Sciatic nerve (tissue), 2 donors: ENCODE measurements at places on chromosomes 16 and 17. TPM values are rescaled to one million over a fixed set of nuclear protein-coding genes. Genes with fewer than 3 reads are reported as not detected.

- DNase-seq, result no peak
These were observed 3.5 kb upstream of the C16orf95 start for GRCh38 chr16:87320510-87321227.

DNA sequence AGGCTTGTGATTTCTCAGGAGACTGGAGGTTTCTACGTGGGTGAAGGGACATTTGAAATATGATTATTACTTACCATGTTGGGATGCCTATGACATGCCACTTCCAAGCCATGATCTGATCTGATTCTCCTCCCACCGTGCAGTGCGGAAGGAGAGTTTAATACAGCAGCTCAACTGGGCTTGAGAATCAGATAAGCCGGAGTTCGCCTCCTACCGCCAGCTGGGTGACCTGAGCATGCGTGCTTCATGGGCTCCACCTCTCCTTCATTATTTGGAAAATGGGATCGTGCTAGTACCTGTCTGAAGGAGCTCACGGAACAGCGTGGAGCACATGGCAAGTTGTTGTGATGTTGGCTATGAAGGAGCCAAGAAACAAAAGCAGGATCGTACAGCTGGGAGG lies 12.4 kb upstream of the TIMP2 start:
- no peak for DNase-seq

- DNase-seq, result peak; percentile 93
These were observed 1.5 kb downstream of the HCFC1R1 start for GRCh38 chr16:3022208-3022683.

DNA sequence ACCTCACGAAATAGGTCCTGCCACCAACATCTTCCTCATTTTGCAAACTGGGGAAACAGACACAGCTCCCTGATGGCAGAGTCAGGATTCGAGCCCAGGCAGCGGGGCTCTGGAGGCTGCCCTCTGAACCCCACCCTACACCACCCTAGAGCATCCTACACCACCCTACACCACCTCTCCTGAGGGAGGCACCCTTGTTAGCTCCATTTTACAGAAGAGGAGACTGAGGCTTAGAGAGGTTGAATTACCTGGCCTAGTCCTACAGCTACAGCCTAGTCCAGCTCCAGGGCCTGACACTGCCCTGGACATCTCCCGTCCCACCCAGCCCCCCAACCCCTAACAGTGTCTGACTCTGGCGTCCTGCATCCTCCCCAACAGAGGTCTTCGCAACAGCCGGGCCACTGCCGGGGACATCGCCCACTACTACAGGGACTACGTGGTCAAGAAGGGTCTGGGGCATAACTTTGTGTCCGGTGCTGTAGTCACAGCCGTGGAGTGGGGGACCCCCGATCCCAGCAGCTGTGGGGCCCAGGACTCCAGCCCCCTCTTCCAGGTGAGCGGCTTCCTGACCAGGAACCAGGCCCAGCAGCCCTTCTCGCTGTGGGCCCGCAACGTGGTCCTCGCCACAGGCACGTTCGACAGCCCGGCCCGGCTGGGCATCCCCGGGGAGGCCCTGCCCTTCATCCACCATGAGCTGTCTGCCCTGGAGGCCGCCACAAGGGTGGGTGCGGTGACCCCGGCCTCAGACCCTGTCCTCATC lies 3.2 kb upstream of the NECAB2 start:
- no peak for DNase-seq

GRCh38 chr17:17061516-17061915 lies 19.3 kb downstream of the MPRIP start:
- DNase-seq, result peak; percentile 45

- no peak for DNase-seq
These were observed 19.1 kb upstream of the NETO2 start for GRCh38 chr16:47162670-47163420.

GRCh38 chr17:70115126-70115525 lies 40.1 kb downstream of the KCNJ16 start:
- no peak for DNase-seq

- DNase-seq, result no peak
These were observed 80.9 kb upstream of the TEKT1 start for GRCh38 chr17:6912110-6913051.

GRCh38 chr16:67305216-67306071 lies 21.1 kb downstream of the KCTD19 start:
- DNase-seq, result no peak

- DNase-seq, result no peak
These were observed 93.6 kb downstream of the SPACA3 start for GRCh38 chr17:33085256-33085655.

DNA sequence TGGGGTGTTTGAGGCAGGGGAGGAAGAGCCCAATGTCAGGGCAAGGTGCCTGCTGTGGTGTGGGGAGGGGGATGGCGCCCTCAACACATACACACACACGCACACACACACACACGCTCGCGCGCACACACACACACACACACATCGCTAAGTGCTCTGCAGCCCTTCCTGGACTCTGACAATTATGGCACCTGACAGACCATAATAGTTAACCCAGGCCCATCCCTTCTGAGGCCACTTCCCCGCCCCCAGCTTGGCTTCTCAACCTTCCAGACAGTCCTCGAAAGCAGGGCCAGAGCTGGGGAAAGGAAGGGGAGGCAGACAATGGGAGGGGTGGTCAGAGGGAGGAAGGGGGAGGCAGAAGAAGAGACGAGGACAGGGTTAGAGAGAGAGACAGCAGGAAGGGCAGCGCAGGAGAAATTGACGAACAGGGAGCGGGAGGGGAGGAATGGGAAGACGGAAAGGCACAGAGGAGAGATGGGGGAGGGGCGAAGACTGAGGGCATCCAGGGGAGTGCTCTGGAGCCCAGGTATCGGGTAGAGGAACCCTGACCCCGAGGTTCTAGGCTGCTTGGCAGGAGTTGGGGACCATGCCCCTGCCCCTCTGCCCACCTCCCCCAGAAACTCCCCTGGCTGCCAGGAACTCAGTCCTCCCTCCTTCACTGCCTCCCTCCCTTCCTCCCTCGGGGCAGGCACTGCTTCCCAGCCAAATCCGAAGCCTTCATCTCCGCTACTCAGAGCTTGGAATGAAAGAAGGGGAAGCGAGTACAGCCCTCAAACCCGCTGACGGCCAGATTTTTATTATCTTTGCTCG lies 4.0 kb downstream of the SRCIN1 start:
- DNase-seq, result no peak

- DNase-seq, result no peak
These were observed 14.3 kb downstream of the LITAF start for GRCh38 chr16:11572301-11572995.

- no peak for DNase-seq
These were observed 224.5 kb upstream of the CNTNAP4 start for GRCh38 chr16:76052725-76053124.

GRCh38 chr17:57612202-57613071 lies 132.7 kb downstream of the CCDC182 start:
- DNase-seq, result no peak

DNA sequence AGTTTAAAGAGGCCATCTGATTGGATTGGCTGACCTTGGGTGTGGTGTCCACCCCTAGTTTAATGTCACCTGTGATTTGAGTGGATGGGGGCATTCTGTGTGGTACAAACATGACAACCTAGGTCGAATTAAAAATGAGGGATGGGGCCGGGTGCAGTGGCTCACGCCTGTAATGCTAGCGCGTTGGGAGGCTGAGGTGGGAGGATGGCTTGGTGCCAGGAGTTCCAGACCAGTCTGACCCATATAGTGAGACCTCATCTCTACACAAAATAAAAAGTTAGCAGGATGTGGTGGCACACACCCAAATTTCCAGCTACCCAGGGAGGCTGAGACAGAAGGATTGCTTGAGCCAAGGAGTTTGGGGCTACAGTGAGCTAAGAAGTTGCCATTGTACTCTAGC lies 14.4 kb downstream of the CNTROB start:
- no peak for DNase-seq

DNA sequence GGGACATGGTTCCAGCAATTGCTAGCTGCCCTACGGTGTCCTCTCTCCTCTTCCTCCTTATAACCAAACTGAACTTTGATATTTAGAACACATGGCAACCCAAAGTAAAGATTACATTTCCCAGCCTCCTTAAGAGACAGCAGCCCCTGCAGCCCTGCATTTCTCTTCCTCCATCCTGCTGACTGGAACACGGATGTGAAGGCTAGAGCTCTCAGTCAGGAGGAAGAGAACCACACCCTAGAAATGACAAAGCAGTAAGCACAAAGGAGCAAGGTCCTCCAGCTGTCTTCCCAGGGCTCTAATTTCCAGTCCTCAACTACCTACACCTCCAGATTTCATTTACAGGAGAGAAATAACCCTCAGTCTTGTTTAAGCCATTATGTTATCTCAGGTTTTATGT lies 10.9 kb downstream of the DYNC1LI2 start:
- DNase-seq, result no peak

- DNase-seq, result no peak
These were observed 392.1 kb upstream of the SALL1 start for GRCh38 chr16:51542981-51543815.

DNA sequence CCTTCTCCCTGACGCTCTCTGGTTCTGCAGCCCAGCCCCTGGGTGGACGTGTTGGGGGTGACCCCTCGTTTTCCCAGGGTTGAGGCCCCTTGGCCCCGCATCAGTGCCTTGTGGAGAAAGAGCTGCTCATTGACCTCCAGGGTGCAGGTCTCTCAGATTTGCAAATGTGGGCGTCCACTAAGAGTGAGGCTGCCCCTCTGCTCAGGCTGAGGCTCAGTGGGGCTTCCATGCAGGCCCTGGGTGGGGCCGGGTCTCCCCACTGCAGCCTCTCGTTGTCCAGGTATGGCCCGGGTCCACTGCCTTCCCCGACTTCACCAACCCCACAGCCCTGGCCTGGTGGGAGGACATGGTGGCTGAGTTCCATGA lies 9.0 kb downstream of the GAA start:
- no peak for DNase-seq

- peak; percentile 78 for DNase-seq
These were observed 55.3 kb downstream of the WDR45B start for GRCh38 chr17:82592767-82593589.

DNA sequence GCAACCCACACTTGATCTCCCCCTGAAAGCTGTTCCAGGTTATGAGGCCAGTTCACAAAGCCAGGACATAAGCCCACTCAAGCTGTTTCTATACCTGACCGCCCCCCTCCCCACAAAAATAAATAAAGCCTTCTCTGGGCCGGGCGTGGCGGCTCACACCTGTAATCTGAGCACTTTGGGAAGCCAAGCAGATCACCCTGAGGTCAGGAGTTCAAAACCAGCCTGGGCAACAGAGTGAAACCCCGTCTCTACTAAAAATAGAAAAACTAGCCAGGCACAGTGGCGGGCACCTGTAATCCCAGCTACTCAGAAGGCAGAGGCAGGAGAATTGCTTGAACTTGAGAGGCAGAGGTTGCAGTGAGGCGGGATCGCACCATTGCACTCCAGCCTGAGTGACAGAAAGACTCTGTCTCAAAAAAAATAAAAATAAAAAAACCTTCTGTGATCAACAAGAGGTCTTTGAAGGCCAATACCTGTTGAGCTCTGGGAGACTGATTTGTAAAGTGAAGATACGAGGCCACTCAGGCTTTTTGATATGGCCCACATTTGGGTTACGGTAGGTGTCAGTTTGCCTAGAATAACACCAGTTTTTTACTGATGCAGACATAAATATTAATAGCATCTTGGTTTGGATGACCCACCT lies 2.2 kb downstream of the KDM8 start:
- no peak for DNase-seq

GRCh38 chr16:85821390-85822135 lies 22.1 kb downstream of the COX4I1 start:
- DNase-seq, result peak; percentile 88

- DNase-seq, result peak; percentile 51
These were observed 9.5 kb downstream of the TBX21 start for GRCh38 chr17:47742319-47743181.

DNA sequence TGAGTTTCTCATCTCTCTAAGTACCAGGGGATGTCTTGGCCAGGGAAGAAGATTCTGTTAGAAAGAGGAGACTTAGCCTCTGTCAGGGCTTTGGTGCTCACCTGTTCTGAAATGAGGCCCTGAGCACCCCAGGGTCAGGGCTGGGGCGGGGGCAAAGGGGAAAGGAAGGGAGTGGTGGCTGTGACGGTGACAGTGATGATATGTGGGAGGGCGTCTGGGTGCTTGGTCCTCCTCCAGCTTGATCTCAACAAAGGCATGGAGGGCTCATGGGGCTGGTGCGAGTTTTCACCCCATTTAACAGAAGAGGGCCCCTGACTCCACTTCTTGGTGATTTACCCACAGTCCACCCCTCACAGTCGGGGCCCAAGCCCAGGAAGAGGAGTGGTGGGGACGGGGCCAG lies 15.1 kb downstream of the SOX8 start:
- DNase-seq, result no peak

DNA sequence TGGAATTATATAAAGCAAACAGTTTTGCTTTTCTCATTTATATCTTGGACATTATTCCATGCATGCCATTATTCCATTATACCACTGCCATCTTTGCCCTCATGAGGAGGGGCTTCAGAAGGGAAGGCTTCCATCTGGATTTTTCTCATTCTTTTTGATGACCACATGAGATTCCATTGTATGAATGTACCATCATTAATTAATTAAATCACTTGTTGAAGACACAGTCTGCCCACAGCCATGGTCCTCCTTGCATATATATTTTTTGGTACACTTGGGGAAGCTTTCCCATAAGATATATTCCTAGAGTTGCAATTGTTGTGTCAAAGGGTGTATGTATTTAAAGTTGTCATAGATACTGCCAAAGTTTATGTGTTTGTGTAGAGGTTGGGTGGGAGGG lies 7.1 kb downstream of the ARL4D start:
- DNase-seq, result no peak

DNA sequence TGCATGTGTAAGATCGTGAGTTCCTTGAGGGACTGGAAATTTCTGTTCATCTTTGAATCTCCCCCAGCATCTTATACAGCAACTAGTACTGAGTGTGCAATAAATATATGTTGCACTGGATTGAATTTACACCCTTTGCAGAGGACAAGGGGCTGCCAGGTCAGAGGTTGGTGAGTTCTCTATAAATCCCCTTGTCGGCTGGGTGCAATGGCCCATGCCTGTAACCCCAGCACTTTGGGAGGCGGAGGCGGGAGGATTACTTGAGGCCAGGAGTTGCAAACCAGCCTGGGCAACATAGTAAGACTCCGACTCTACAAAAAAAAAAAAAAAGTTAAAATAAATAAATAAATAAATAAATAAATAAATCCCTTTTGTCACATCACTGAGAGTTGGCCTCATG lies 9.4 kb upstream of the SP6 start:
- no peak for DNase-seq

GRCh38 chr16:5615868-5616642 lies 518.5 kb upstream of the EEF2KMT start:
- DNase-seq, result peak; percentile 67

GRCh38 chr17:49197346-49197998 lies 12.9 kb downstream of the GNGT2 start:
- no peak for DNase-seq

DNA sequence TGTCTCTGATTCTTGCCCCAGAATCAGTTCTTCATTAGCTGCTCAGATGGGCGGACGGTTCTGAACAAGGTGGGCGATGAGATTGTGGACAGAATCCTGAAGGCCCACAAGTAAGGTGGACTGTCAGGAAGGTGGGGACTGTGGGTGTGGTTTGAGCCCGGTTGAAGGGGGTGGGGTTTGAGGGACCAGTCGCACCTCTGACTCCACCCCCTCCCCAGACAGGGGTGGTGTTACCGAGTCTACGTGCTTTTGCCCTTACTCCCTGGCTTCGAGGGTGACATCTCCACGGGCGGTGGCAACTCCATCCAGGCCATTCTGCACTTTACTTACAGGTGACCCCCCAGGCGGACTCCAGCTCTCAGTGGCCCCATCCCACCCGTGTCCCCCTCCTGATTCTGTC lies 11.3 kb downstream of the PLD2 start:
- no peak for DNase-seq

MPV17L gene
- 7.9 TPM for total RNA-seq

RAC3 gene
- 4.0 TPM for total RNA-seq

KRT25 gene
- total RNA-seq, result not detected

KRT20 gene
- not detected for total RNA-seq

SSH2 gene
- total RNA-seq, result 45.1 TPM

TBC1D28 gene
- total RNA-seq, result not detected

PLA2G10 gene
- total RNA-seq, result not detected

PRAC2 gene
- total RNA-seq, result not detected
